ENCODE measurements at places on chromosomes 5 and 9. TPM values are rescaled to one million over a fixed set of nuclear protein-coding genes. Genes with fewer than 3 reads are reported as not detected.

- DNase-seq: no peak
Observed at GRCh38 chr5:65268525-65268924, 213.2 kb downstream of the ADAMTS6 start.

Gene GRIN3A
- total RNA-seq: not detected

Gene NEUROG1
- total RNA-seq: not detected

GRCh38 chr9:124133727-124134126 lies 122.2 kb downstream of the LHX2 start:
- peak; percentile 83 for DNase-seq

GRCh38 chr5:73312146-73312871 lies 136.3 kb downstream of the FOXD1 start:
- DNase-seq: peak; percentile 65

- DNase-seq: no peak
Observed at GRCh38 chr5:64942460-64942859, 173.7 kb downstream of the CWC27 start.

Gene TTC1
- 56.7 TPM for total RNA-seq

Gene TEX48
- total RNA-seq: not detected

Gene KCNIP1
- 20.8 TPM for total RNA-seq

DNA sequence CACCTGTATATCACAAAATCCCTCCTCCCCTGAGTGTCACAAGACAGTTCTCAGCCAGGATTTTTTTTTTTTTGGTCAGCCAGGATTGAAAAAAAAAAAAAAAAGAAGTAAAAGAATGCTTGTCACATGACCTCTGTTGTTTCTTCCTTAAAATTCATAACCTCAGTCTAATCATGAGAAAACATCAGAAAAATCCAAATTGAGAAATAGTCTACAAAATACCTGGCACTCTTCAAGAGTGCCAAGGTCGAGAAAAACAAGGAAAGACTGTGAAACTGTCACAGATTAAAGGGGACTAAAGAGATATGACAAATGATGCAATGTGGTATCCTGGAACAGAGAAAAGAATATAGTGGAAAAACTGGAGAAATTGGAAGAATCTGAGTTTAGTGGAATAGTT lies 58.5 kb upstream of the SUB1 start:
- DNase-seq: no peak

DNA sequence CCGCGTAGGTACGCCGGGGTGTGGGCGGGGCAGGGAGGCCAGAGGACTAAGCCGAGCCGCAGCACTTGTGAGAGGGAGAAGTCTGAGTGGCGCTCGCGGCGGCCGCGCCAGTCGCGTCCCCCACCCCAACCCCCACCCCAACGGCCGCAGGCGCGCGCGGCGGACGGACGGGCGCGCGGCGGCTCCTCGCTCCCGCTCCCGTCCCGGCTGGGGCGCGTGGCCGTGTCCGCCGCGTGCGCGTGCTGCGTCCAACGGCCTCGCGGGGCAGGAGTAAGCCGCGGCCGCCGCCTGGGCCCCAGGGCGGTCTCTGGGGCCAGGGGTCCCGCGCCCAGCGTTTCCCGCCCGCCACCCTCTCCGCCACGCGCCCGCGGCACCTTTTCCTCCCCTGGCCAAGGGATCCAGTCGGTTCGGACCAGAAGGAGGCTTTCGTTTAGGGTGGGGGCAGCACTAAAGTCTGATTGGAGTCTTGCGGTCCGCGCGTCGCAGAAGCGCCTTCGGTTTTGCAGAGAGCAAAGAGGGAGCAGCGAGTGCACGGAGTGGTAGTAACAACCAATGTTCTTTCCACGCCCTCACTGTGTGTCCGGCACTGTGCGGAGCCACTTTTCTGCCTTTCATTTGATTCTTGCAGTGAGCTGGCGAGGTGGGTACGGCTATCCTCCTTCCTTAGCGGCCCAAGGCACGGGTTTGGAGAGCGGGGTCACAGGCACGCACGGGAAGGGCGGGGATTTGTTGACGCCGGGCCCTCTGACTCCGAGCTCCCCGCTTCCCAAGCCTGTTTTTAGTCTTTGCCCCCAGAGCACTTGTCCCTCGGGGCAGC lies 483 bp downstream of the G3BP1 start:
- DNase-seq: peak; percentile 49

DNA sequence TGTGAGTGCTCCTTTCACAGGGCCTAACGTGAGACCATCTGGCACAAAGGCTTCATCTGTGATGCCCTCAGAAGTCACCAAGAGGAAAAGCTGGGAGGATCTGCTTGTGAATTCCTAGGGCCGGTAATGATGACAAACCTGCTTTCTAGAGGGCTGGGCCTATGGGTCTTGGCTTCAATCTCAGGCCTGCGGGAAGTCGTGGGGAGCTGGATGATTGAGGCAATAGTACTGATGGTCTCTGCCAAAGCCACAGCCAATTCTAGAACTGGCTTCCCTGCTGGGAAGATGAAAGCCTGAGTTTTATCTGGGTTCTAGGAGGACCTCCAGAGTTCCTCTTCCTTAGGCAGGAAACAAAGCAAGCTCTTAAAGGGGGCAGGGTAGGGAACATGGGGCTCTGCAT lies 102.7 kb downstream of the TMEM215 start:
- no peak for DNase-seq

DNA sequence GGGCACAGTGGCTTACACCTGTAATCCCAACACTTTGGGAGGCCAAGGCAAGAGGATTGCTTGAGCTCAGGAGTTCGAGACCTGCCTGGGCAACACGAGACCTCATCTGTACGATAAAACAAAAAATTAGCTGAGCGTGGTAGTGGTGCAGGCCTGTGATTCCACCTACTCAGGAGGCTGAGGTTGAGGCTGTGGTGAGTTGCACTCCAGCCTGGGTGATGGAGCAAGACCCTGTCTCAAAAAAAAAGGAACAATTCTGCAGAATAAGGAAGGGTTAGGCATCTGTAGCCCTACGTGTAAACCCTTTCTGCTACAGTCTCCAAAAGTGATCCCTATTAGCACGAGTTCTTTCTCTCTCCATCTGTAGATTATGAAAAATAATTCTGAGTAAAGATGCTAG lies 19.9 kb downstream of the CDC26 start:
- DNase-seq: no peak

- DNase-seq: no peak
Observed at GRCh38 chr5:169190849-169191248, 110.1 kb downstream of the SLIT3 start.

GRCh38 chr5:100855937-100856430 lies 47.1 kb downstream of the ST8SIA4 start:
- DNase-seq: no peak

Gene SV2C
- total RNA-seq: not detected

Gene ATG10
- total RNA-seq: 10.6 TPM

- no peak for DNase-seq
Observed at GRCh38 chr9:114798780-114799427, 6.9 kb downstream of the TNFSF15 start.

DNA sequence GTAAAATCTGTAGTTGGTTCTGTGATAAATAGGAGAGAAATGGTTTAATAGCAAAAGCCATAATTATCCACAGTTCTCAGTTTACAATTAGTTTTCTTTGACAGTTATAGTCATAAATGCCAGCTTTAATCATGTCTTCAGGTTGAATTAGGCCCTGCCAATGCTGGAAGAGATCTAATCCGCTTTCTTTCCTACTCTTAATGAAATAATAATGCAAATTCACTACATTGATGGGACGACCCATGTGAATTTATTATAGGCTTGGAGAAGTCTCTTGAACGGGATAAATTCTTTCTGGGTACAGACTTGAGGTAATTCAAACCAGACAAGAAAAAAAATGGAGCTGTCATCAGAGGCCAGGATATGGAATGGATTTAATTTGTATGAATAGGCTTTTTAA lies 950.4 kb downstream of the EFNA5 start:
- DNase-seq: no peak

GRCh38 chr5:100706776-100707175 lies 171.6 kb downstream of the FAM174A start:
- DNase-seq: peak; percentile 31
